Activated CD8-positive, alpha-beta memory T cell treated with anti-CD3 and anti-CD28 coated beads for 1 hour (primary cell): ENCODE measurements at places on chromosomes 7 and 10.

DNA sequence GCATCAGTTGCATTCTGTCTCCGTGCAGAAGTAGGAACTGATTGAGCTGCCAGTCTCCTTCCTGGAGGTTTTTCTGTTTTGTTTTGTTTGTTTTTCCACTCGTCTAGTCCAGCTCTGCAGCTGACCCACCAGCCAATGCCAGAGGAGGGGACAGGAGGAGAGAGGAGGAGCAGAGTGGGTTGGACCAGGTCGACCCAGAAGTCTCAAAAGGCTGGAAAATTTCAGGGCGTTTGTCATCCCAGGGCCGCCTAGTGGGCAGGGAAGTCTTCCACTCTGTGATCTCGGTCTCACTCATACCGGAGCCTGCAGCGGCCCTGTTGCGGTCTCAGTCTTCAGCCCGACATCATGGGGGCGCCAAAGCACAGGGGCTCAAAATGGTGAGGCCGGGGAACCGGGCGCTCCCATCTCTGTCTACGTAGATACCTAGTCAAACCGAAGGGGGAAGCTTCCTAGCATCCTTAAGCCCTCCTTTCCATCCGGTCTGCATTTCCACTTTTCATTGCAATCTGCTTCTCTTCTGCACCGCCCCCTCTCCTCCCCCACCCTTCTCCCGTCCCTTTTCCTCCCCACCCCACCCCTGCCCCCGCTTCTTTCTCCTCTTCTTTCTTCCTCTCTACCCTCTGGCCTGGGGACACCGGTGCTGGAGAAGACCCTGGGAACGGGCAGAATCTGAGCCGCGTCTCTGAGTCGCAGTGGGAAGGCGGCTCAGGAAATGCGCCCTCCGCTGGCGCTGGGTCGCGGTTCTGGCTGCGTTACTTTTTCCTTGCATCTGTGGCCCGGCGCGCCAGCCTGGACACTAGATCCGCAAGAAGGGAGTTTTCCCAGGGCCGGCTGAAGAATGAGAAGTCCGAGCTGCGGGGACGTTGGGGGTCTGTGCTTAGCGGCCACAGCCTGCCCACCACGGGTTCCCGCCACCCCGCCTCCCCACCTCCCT is 16.2 kb upstream of the PAX2 start:
- no peak for DNase-seq

GRCh38 chr7:12581897-12582296 is 11.4 kb downstream of the SCIN start:
- DNase-seq = no peak

DNA sequence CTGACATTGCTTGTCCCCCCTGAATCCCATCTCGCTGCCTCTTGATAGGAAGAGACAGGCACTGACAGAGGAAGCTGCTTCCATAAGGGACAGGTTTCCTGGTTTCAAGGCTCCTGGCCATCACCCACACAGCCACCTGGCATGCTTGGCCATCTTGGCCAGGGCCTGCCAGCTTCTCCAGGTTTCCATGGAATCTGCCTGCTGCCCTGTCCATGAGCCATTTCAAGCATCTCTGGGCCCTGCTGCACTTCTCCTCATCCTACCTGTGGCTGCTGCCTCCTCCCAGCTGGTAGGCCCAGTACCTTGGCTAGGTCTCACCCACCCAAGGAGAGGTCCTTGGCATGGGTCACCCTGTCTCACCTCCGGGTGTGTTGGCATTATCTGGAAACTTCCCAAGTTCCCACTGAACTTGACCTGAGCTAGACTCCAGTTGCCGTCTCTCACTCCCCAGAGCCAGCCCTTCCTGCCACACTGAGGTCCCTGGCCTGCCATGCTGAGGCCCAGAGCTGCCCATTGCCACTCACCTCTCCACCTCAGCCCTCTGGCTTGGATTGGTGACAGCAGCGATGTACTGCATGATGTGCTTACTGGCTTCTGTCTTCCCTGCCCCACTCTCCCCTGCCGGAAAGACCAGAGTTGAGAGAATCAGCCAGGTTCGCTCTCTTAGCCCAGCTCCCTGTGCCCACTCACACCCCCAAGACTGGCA is 2.6 kb downstream of the MYO1G start:
- no peak for DNase-seq

- DNase-seq = no peak
These were observed 32.7 kb downstream of the SLC29A3 start for GRCh38 chr10:71351628-71352319.

- DNase-seq = no peak
These were observed 553.0 kb downstream of the TCERG1L start for GRCh38 chr10:130758529-130758928.

DNA sequence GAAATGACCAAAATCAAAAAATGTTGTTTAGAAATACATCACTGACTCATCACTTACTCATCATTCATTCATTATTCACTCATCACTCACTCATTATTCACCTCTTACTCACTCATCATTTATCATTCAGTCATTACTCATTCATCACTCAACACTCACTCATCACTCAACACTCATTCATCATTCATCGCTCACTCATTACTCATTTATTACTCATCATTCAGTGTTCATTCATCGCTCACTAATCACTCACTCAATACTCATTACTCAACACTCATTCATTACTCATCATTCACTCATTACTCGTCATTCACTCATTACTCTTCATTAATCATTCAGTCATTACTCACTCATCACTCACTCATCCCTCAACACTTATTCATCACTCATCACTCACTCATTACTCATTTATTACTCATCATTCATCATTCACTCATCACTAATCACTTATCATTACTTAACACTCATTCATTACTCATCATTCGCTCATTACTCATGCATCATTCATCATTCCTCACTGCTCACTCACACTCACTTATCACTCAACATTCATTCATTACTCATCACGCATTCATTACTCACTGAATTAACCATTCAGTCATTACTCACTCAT is 238.5 kb downstream of the ADARB2 start:
- no peak for DNase-seq

DNA sequence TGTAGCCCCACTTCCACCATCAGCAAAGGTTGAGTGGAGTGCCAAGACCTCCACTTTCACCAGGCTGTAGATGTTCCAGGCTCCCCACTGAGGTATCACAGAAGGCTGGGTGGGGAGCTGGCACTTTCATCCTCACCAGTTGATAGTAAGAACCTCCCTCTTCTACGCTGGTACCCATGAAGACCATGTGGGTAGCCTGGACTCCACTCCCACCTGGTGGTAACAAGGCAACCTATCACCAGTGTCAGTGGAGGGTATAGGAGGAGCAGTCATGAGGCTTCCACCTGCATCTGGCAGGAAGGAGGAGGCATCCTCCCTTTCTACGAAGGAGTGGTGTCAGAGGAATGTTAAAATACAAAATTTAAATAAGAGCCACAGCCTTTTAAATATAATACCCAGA is 4.4 kb downstream of the SMIM30 start:
- no peak for DNase-seq

GRCh38 chr7:4244635-4245034 is 437.5 kb upstream of the FOXK1 start:
- no peak for DNase-seq

DNA sequence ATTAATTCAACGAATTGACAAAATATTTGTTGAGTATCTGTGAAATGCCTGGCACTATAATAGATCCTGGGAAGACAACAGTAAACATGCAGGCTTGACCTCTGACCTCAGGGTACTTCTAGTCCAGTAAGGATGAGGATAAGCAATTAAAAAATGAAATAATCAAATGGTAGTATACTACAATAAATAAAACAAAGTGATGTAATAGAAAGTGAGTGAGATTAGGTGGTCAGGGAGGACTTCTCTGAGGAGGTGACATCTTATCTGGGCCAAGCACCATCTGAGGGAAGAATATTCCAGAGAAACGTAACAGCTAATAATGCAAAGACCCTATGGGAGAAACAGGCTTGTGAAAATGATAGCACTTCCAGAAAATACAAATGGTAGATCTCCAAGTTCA is 50.1 kb upstream of the RHOBTB1 start:
- DNase-seq = no peak

DNA sequence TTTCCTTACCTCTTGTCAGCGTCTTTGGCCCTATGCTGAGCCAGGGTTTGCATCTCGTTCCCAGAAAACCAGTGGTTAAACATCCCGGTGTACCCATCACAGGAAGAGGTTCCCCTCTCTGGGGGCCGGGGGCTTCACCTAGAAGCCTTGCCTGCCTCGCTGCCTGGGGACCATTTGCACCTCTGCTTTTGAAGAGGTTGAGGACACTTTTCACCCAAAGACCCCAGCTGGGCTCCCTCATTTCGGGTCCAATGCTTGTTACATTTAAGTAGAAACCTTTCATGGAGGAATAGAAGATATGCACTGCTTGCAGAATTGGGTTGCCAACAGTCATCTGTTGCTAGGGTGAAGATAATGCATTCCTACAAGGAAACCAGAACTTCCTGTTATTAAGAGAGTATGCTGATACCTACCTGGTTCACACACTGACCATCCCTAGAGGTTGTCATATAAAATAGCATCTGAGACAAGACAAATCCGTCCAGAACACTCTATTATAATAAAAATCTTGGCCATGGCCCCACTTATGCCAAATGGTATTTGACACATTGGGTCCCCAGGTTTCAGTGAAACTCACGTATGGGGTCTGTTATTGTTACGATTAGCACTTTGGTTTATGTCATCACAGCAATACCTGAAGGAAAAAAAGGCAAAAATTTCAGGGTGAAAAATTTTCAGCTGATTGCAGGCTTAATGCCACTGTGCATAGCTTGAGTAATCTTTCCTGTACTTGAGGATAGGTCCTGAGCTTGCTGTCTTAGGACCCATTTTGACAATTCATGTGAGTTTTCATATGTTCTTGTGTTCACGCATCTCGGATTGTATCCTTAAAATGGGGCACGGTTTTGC is 917 bp downstream of the ZNF365 start:
- no peak for DNase-seq

- no peak for DNase-seq
These were observed 107.6 kb downstream of the KCNMA1 start for GRCh38 chr10:77530011-77530410.

DNA sequence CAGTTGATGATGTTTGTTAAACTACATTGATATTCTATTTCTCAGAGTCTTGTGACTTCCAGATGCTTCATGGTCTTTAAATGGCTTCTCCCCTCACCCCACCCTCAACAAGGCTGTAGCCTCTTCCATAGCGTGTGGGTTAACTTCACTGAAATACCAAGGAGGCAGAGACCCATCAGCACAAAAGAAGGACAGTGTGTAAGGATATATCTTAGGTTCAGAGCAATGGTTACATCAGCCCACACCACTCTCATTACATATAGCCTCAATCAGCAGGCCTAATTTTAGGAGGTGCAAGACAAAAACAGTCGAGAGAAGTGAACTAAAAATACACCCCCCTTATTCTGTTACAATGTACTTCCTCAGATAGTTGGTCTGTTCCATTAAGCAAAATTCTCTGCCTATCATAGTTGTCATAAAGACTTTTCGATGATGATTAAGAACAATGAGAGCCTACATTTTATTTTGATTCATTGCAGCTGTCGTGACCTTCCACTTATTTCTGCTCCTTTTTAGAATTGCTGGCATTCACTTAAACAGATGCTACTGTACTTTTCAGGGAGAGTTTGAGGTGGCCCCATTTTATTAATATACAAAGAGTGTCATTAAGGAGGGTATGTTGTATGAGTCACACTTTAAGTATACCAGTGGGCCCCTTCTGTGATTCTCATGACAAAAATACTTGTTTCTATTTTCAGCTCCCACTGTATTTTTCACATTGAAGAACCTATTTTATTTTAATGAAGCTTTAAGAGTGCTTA is 52.1 kb downstream of the WIPF3 start:
- DNase-seq = no peak

- DNase-seq = no peak
These were observed 339.5 kb downstream of the ELMO1 start for GRCh38 chr7:37109016-37109683.

- DNase-seq = no peak
These were observed 22.7 kb downstream of the HKDC1 start for GRCh38 chr10:69242852-69243212.

- DNase-seq = no peak
These were observed 331.4 kb downstream of the ELMO1 start for GRCh38 chr7:37117292-37117691.

DNA sequence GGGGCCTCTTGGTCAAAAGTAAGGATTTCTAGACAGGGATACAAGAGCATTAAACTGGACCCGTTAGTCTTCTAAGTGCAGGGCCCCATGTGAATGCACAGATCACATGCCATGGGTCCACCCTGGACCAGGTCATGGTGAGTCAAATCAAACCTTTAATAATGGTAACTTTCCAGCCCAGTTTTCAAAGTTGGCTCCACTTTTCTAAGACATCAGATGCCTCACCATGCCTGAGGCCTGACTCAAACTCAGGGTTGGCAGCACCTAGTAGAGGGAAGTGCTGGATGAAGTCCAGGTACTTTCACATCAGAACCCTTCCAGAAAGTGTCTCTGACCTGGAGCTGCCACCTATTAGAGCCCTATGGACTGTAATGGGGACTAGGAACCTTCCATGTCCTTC is 9.7 kb upstream of the SMIM30 start:
- no peak for DNase-seq

GRCh38 chr10:125221716-125222115 is 61.4 kb upstream of the CTBP2 start:
- no peak for DNase-seq

DNA sequence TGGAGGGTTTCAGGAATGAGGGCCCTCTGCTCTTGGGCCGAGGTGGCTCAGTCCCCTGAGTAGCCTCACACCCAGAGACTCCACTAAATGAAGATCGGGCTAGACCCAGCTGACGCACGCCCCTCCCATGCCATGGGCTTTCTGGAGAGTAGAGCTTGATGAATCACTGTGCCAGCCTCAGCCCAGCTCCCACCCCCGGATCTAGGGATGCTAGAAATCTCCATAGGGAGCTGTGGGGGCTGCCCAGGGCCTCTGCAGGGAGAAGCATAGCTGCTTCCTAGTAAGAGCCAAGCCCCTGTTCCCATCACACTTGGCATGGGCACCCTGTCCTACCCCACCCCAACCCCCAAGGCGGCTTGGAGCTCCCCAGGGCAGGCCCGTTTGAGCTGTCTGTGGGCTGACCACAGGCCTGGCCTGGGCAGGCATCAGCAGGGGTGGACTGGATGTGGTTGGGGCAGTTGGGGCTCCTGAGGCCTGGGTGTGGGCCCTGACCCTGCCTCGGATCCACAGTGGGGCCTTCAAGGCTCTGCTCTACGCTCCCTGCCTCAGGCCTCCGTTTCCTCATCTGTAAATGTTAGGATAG is 121.2 kb downstream of the ZMIZ1 start:
- DNase-seq = no peak

- no peak for DNase-seq
These were observed 209.9 kb downstream of the CHCHD3 start for GRCh38 chr7:132872034-132872433.

- DNase-seq = no peak
These were observed 752 bp downstream of the KLF14 start for GRCh38 chr7:130732980-130733930.

DNA sequence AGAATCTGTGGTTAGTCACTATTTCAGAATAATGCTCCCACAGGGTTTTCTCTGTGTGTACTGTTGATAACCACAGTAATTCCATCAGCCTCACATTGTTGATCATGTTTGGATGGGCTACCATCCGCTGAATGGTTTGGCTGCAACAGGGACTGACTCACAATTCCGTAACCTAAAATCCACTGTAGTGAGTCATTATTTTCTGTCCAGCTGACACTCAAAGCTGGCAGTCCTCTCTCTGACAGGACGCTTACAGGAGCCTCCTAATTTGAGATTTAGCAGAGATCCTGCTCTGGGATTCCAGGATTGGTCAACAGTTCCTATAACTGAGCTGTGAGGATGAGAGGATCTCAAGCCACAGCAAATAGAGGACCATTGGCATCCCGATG is 32.7 kb downstream of the VWA2 start:
- no peak for DNase-seq

GRCh38 chr7:117673367-117673766 is 193.5 kb downstream of the CFTR start:
- DNase-seq = no peak
